ENCODE measurements at places on chromosomes 2 and 18.
A peak's percentile ranks its signal among the peaks of the same experiment; 100 is the strongest.

DNA sequence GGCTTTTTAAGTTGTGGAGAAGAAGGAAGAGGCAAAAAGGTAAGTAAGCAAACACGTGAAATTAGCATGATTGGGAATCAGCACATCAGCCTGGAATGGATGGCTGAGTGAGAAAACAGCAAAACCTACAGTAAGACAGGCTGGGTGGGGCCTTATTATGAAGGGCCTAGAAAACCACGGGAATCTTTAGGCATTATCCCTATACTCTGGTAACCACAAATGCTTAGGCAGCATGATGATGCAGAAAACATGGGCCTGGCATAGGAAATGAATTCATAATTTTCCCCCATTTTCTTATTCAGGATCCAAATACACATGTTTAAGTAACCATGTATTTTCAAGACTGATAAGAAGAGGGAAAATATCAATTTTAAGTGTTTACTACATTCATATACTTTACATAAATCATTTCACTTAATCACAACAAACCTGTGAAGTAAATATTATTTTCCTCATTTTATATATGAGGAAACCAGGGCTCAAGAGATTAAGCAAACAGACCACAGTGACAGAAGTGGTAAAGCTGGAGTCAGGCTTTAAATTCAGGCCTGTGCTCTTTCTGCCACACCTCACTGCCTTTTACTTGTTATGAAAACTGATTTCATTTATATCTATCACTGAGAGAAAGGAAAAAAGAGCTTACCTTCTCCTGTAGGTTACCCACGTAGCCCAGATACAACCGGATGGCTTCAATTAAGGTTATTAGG lies 4.0 kb downstream of the TMEM17 start:
- no peak for DNase-seq

GRCh38 chr2:200219309-200220113 lies 87.0 kb upstream of the SPATS2L start:
- no peak for DNase-seq

DNA sequence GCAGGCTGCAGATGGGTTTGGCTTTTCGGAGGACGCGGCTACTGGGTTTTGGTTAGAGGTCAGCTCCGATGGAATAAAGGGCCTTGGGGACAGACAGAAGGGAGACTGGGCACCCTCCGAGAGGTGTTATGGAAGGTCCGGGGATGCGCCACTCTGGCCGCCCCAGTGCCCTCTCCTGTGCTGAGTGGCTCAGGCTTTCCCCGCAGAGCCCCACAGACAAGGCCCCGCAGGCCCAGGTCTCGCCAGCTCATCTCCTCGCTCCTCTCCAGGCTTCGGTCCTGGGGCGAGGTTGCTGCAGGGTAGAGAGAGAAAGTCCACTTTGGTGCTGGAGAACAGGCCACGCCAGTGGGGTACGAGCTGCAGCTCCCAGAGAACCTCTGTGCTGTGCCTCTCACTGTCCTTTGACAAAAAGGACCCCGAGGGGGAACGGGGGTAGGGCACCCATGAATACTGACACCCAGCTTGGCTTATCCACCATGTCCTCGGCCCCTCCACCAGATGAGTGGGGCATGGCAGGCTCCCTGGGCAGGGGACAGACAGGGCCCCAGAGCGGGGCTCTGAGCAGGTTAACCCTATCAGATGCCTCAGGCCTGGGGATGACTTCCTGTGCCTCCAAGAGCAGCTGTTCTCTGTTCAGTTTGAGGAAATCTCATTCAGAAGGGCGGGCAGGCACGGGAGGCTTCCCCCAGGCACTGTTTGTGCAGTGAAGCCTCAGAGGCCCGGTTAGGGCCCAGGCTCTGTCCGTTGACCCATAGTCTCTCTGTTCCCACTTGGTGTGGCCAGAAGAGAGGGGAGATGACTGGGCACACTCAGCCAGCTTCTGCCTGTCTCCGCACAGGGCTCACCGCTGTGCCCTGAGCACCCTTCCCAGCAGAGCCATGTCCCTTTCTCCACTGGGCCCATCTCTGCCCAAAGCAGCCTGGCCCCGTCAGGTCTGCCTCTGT lies 15.7 kb upstream of the CNNM3 start:
- DNase-seq: no peak

DNA sequence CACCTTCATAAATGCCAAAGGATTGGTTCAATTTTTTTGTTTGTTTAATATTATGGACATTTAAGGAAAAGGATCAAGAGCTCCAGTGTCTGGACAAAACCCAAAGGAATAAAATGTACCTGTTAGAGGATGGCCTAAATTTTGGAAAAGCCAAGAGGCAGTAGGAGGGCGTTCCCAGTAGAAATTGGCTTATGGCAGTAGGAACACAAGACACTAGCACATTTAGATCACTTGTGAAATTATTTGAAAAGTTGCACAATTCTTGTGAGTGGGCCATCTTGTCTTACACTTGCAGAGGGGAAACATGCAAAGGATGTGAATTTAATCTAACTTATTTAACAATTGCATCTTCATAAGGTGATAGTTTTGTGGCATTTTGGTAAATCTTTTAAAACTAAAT lies 3.2 kb downstream of the BZW1 start:
- DNase-seq: no peak

GRCh38 chr2:217856871-217857270 lies 145.9 kb downstream of the TNS1 start:
- no peak for DNase-seq

DNA sequence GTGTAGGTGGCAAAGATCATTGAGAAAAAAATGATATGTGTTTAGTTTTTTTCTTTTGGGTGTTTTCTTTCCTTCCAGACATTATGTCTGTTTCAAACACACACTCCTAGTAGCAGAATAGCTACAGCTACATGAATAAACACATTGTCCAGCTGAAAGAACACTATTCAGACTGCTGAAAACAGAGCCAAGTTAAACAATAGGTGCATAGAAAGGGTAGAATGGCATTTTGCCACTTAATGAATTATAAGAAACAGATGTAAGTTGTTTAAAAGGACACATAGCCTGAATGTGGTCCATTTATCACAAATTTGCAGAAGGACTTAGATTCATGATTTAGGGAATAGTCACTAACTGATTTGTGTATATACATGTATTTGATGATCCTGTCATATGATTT lies 20.1 kb downstream of the CTLA4 start:
- DNase-seq: no peak

DNA sequence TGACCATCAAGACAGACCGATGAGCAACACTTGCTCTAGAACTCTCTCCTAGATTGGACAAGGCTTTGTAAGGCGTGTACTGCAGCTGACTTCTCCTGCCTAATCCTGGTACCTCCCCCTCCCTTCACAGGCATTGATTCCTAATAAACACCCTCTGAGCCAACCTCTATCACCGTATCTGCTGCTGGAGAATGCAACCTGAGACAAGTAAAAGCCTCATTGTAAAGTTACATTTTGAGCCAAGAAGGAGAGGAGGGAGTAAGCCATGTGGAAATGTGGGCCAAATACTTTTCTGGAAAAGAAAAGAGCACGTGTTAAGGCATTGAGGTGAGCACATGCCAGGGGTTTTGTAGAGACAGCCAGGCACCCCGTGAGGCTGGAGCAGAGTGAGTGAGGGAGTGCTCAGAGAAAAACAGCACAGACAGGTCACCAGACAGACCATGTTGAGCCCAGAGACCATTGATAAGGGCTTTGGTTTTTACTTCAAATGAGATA lies 2.6 kb upstream of the WDFY1 start:
- DNase-seq: no peak

GRCh38 chr2:109141727-109142283 lies 12.8 kb downstream of the SH3RF3 start:
- DNase-seq: no peak

- DNase-seq: no peak
These were observed 26.4 kb upstream of the CYTIP start for GRCh38 chr2:157470321-157470720.

DNA sequence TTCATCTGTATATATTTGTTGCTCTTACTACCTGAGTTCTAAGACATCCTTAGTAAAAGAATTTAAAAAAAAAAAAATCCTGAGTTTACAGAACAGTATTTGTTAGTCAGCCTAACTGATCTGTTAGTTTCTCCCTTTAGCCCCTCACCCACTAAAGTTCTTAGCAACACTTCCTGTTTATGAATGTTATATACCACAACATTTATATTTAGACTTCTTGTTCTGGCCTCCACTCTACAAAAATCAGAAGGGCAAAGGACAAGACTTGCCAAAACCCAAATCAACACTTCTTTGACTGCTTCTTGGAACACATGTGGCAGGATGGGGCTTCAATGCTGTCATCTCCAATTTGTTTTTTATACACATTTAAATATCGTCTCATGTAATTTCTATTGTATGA lies 71.1 kb downstream of the MGAT5 start:
- no peak for DNase-seq

GRCh38 chr2:238231251-238231793 lies 8.5 kb downstream of the HES6 start:
- peak; percentile 72 for DNase-seq

GRCh38 chr18:68984342-68984741 lies 186.5 kb downstream of the CCDC102B start:
- DNase-seq: no peak

DNA sequence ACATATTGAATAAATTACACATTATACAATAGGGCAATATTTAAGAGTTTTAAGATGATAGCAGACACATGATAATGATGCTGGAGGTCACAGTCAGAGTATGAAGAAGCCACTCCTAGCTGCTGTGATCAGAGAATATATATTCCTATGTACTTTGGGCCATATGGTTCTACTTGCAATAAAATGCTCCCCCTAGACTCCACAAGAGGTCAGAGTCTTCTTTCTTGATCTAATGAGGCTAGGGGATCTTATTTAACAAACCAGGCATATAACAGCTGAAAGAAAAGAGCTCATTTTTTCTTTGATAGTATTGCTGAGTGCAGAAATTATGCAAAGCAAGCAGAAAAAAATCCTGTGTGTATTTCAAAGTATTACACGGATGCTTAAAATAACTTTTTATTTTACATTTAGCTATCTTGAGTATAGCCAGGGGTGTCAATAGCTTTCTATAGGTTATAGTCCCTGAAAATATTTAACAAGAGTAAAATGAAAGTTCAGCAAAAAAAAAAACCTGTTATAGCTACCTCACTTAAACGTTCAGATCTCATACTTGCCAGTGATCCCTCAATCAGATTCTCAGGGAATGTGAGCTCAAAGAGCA lies 748.7 kb upstream of the CHAC2 start:
- no peak for DNase-seq
